ENCODE measurements at places on chromosomes 7 and 10.

- no peak for DNase-seq
Measured at GRCh38 chr10:78963074-78964034, 105.4 kb upstream of the ZMIZ1 start.

DNA sequence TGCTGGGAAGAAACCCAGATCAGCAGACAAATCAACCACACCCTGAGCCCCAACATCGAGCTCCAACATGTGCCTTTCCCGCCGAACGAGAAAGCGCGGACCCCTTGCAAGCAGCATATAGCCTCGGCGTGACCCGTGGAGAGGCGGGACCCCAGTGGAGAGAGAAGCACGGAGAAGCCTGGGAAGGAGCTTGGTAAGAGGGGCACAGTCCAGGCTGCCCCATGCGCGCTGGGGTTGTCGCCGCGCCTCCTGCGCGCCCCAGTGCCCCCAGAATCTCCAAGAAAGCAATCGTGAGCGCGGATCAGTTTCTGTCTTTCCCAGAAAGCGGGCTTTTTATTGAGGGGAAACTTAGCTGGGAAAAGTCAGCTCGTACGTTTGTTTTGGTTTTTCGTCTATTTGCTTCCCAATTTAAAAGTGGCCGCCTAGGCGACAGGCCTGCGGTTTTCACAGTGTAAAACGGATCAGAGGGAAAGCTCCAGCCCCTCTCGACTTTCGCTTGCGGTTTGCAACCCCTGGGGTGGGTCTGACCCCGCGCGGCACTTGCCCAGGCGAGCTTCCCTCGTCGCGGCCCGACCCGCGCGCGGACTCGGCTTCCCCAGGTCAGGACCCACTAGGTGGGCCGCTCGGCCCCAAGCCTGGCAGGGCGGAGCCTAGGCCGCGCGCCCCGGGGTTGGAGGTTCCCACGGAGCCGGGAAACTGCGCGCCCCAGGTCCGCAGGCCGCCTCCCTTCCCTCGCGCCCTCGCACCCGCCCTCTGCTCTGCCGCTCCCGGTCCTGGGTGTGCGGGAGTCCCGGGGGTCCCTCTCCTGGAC, 31.1 kb downstream of the SKIDA1 start:
- no peak for DNase-seq

DNA sequence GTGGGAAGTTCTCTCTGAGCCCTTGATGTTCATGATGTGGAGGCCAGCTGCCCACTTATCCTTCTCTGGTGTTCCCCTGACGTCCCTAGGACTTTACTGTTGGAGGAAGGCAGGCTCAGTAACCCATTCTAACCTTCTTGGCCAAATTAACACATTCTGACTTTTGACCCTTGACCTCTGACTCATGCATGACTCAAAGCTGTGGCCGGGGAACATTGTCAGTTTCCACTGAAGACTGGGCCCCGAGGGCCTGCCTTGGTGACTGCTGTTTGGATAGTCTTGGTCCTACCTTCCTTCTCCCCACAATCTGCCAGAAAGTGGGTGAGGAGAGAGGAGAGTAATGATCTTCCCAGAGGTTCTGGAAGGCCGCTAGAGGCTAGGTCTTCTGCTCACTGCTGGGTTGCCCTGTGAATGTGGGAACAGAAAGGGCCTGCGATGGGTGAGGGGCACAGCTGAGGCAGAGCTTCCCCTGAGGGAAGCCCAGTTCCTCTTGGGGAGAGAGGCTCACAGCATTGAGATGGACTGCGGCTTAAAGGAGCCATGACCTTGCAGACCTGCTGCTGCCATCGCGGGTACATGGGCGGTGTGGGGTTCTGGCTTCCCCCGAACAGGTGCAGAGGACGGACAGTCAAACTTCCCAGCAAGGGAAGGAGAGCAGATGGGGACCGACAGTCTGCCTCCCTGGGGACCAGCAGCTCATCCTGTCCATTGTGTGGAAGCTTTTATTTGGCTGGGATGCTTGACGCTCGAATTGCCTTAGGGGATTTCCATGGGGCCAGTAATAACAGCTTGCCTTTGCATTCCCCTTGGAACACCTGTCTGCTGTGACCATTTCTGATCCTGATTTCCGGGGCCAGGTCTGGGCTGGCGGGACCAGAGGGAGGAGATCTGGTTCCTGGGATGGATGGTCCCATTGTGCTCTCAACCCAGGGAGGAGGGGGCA, 43.8 kb downstream of the ADAMTS14 start:
- no peak for DNase-seq

DNA sequence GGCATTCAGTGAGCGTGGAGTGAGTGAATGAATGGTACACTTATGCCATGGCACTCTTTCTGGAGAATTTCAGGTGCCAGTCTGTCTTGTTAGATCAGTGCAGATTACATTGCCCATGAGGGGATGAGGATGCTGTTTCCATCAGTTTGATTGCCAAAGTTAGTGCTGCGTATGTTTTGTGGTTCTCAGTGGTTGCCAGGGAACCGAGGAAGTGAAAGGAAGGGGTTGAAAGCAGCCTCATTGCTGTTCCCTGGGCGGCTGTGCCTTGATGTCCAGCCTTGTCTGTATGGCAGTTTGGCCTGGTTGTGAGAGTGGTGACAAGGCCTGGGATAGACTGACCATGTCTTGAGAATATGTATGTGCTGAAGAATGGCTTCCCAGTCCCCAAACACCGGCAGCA, 30.2 kb downstream of the WBP1L start:
- DNase-seq, result peak; percentile 11

DNA sequence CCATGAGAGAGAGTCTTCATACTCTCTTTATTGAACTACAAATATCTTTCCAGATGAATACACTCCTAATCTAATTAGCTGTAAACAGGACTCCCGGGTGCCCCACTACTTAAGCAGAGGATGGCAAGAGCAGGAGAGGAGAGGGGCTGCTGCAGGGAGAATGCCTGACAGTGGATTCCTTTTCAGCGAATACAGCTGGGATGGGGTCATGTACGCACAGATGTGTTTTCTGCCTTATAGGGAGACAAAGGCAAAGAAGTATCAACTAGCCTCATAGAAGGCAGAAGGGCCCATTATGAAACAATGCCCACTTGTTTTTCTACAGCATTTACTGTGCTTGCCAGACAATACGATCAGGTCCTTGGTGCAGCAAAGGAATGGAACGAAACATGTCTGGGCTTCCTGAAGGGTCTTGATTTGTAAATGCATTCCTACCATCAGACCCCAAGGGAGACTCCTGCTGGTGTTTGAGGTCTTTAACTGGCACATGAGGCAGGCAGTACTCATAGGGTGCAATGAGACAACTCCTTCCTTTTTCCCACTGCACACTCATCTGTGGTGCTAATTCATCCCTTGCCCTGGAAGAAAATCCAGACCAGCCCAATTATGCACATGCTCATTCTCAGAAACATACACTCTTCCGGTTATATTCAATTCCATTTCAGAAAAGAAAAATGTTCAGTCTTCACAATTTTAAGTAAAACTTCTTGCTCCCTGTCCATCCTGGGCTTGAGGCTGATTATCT, 117.1 kb downstream of the AOAH start:
- DNase-seq, result no peak

GRCh38 chr10:24857031-24857725, 95.2 kb downstream of the PRTFDC1 start:
- DNase-seq, result no peak

- DNase-seq, result no peak
Measured at GRCh38 chr10:19892270-19892669, 76.0 kb downstream of the PLXDC2 start.

GRCh38 chr7:105786520-105787470, 89.6 kb downstream of the ATXN7L1 start:
- no peak for DNase-seq

DNA sequence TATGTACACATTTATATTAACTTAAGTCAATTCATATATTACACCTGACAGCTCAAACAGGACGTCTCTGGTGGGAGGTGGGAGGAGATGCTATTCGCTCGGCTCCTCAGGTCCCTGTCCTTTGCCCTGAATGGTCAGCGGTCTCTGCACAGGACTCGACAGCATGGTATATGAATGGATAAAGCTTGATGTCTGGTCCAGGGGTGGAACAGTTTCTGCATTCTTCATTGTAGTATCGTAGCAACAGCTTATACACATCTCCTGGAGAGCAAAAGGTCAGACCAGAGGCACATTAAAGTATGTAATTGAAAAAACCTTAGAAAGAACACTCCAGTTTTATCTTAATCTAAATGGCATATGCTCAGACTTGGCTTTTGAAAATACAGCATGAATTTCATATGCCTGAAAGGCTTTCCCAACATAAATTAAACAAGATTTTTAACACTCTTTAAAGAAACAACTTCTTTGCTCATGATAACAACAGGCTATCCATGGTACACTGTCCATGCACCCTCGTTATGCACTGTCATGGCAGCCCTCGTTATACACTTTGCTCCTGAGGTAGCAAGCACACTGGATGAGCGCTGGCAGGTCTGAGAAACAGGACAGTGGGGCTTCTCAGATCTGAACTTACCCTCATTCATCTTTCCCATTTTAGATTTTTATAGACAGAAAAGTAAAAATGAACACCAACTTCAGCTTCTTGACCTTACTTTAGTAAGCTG, 57.3 kb upstream of the OGDHL start:
- no peak for DNase-seq

DNA sequence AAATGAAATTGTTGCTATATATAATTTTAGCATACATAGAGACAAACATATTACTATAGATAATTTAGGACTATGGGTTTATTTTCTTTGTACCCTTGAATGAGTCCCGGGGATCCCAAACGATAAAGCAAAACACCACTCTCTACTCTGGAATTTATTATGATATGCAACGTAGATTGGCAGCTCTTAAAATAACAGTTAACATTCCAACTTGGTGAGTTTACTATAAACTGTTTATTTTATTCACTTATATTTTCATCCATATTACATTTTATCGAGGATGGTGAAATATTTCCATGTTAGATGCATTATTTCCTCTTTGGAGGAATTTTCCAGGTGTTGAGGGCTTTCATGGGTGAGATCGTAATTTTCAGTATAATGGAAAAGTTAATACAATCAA, 138.7 kb upstream of the DGKB start:
- DNase-seq, result no peak

DNA sequence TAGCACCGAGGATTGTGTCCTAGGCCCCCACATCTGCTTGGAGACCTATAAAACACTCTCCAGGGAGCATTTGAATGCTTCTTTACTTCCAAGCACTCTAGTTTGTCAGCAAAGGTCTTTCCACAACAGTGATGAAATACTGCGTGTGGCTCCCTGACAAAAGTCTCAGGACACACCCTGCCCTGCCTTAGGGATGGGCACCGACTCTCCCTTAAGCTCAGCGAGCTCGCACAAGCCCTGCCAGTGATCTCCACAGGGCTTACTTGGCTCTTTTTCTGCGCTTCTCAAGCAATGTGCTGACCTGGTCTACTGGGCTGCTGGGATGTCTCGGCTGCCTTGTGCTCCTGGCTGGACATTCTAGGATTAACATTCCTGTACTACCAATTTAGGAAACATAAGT, 84.3 kb upstream of the MPP7 start:
- DNase-seq, result no peak

GRCh38 chr7:133941496-133941895, 185.6 kb upstream of the LRGUK start:
- DNase-seq, result no peak

GRCh38 chr10:77577666-77578229, 59.9 kb downstream of the KCNMA1 start:
- DNase-seq, result no peak

DNA sequence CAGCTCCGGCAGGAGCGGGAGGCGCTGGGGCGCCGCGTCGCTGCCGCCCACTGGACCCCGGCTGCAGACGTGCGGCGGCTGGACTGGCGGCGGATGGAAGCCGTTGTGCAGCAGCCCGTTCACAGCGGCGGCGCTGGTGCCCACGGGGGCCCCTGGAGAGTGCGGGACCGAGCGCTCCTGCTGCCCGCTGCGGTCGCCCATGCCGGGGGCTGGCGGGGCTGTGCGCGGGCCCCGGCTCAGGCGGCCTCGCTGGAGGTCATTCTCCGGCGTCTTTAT, 413 bp downstream of the PANK1 start:
- peak; percentile 32 for DNase-seq

- no peak for DNase-seq
Measured at GRCh38 chr7:109950256-109950655, 1140.7 kb upstream of the LRRN3 start.

DNA sequence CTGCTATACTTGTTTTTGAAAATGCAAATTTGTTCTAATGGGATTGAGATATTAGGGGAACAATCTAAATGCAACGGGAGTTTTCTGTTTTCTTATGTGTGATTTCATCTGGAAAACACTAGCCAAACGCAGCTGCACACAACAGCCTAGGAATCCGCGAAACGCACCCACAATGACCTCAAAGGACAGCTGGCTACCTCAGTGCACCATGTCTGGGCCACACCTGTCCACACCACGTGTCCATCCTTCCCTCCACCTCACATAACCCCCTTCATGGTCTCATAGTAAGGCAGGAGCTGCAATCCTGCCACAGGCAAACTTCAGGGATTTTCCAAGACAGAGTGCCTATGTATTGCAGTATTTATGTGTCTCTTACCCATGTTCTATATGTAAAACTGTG, 382.5 kb upstream of the PRKCQ start:
- no peak for DNase-seq

- DNase-seq, result no peak
Measured at GRCh38 chr7:154914996-154915380, 87.9 kb downstream of the PAXIP1 start.

DNA sequence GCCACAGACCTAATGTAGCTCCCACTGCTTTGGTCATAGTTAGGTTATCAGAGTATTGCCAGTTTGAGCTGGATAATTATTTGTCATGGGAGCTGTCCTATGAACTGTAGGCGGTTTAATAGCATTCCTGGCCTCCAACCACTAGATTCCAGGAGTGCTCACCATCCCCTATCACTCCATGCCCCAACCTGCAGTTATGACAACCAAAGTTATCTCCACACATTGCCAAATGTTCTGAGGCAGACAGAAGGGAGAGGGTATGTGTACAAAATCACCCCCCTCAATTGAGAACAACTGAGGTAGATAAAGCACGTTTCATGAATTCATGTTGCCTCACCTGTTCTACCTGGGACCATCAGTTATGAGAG, 119.0 kb upstream of the CACUL1 start:
- no peak for DNase-seq

GRCh38 chr10:111598433-111599059, 521.7 kb downstream of the ADRA2A start:
- peak; percentile 7 for DNase-seq

GRCh38 chr7:38051786-38052185, 126.3 kb upstream of the STARD3NL start:
- DNase-seq, result no peak

- DNase-seq, result no peak
Measured at GRCh38 chr7:137818036-137818435, 28.7 kb downstream of the DGKI start.

DNA sequence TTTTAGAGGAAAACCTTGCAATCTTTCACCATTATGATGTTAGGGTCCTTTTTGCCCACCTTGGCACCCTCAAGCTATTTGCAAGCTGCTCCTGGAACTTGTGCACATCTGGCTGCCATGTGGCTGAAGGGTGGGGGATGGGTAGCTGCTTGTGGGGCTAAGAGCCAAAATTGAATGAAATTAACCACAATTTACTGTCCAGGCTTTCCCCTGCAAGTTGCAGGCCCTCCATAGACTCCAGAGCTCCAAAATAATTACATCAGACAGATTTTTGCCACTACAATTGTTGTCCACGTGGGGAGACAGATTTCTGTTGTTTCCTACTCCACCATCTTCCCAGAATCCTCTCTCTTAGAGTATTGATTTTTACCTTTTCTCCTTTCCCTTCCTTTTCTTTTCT, 19.1 kb downstream of the PI4K2A start:
- no peak for DNase-seq

GRCh38 chr10:29751240-29751639, 116.5 kb upstream of the SVIL start:
- no peak for DNase-seq
